Stimulated activated CD4-positive, alpha-beta T cell treated with anti-CD3 and anti-CD28 coated beads, Interleukin-1b, Interleukin-23, amount 100 ng/mL, for 48 hours (primary cell): ENCODE measurements at places on chromosomes 2 and 18.

DNA sequence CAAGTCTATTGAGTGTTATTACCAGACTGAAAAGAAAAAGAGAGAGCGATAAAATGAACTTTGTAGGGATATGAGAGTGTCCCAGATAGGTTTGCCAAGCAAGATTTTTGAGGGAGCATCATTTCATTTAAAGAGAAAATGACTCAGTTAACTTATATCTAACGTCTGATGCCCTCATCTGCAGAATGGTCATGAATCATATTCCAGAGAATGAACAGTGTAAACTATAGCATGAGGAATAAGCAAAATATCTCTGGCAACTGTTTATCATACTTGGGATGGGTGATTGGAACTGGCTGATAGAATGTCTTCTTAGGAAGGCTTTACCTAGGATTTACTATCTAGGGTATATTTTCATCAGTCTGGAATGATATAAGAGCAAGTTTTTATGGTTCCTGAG is 289.4 kb downstream of the CMPK2 start:
- no peak for DNase-seq

GRCh38 chr2:126227250-126227649 is 428.7 kb upstream of the GYPC start:
- DNase-seq: no peak

DNA sequence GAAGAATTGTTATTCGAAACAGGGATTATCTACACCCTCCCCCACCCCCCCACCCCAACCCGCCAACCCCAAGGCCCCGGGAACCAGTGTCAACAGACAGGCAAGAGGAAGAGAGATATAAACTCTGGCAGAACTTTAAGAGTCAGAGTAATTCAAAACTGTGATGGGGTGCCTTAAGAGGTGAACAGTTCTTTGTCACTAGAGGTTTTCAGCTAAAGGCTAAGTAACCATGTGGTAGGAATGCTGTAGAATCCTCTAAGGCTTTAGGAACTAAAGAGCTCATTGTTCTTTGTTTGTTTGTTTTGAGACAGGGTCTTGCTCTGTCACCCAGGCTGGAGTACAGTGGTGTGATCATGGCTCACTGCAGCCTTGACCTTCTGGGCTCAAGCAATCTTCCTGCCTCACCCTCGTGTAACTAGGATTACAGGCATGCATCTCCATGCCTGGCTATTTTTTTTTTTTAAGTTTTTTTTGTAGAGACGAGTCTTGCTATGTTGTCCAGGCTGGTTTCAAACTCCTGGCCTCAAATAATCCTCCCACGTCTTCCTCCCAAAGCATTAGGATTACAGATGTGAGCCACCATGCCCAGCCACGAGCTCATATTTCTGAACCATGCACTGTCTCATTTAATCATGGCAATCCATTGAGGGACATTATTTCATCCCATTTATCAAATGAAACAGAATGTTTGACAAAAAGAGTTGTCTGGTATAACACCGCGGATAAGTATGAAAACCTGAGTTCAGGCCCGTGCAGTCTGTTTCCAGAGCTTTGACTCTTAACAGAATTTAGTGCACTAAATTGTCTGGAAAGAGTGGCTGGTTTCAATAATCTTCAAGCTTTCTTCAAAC is 20.8 kb upstream of the TMEM17 start:
- DNase-seq: no peak

DNA sequence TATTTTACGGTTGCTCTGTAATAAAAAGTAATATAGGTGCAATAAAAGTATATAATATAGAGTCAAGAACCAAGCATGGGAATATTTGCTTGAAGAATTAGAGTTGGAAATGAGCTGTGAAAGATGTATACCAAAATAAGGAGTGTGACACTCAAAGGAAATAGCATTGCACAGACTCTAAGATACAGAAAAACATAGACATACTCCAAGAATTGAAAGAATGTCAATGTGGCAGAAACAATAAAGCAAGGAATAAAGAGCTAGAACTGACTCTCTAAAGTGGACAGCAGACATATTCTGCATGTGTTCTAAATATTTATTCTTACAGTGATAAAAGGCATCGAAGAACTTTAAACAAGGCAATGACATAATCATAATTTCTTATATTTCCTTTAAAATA is 561.1 kb upstream of the SETBP1 start:
- DNase-seq: no peak

DNA sequence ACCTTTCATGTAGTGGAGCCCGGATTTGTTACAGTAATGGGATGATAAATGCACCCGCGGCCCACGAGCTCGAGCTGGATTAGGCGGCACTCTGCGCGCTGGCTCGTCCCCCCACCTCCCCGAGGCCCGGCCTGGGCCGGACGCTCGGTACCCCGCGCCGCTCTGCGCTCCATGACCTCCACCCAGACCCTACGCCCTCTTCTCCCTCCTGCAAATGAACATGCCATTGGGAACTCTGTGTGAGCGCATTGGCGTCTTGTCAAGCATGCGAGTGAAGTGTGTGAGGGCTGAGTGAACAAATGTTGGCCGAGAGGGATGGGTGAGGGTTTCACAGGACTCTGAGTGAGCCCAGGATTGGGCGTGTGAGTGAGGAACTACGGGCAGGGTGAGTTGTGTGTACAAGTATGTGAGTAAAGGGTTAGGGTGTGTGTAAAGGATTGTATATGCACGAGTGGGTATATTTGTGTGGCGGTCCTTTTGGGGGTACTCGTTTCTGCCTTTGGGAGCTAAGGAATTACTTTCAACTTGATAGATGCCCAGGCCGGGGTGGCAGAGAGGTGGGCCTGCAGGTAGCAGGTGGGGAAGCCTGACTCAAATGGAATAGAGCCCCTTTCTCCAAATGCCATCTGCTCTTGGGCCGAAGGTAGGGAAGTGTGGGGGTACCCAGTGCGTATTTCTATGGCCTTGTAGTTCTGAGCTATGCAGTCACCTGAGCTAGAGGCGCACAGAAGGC is 2.9 kb upstream of the EN1 start:
- DNase-seq: no peak

DNA sequence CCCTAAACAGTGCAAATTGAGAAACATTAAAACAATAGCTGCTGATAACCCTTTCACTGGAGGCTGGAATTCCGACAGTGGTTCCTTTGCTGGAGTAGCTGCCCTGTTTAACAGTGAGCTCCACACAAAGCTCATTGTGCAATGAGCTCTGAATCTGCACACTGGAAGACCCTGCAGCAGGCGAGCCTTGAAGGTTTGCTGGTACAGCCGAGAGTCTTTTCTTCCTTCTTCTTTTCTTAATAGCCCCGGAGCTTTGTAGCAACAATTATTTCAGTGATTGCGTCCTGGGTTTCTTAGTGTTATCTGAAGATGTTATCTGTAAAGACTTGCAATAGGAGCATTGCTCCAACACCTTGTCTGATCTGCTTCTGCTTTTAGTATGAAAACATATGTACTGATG is 50.8 kb upstream of the CXCR4 start:
- no peak for DNase-seq
